ENCODE measurements at places on chromosomes 3 and 15.

DNA sequence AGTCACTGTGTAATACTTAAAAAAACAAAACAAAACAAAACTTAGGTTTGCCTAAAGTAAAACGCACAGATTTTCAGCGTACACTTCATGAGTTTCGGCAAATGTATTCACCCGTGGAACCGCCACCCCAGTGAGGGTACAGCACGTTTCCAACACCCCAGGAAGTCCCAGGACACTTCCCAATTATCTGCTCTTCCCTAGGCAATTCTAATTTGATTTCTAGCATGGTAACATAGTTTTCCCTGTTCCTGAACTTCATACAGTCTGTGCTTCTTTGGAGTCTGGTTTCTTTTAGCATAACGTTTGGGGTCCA, 497 bp upstream of the CLASP2 start:
- no peak for DNase-seq

DNA sequence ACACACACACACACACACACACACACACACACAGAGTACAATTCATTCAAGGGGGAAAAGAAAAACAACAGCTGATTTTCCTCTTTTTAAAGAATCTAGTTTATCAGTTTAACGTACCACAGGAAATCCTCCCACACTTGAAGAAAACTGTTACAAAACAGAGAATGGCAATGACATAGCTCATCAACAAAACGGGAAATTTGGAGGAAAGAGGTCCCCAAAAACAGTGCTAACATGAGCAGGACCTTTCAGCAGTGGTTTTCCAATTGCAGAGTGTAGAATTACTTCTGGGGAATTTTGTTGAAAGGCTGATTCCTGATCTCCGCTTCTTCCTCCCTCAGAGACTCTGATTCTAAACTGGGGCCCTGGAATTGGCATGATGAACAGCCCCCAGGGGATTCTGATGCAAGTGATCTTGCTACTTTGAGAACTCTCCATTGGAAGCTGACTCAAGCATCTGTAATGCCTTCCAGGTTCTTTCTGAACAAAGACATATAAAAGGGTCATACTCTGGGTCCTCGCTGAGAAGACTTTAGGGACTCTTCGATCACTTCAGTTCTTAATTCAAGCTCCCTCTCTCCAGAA, 442.6 kb upstream of the PROK2 start:
- no peak for DNase-seq

- DNase-seq = no peak
Measured at GRCh38 chr15:60887139-60887538, 342.0 kb downstream of the RORA start.

- DNase-seq = no peak
Measured at GRCh38 chr3:164351131-164351530, 727.2 kb downstream of the SI start.

DNA sequence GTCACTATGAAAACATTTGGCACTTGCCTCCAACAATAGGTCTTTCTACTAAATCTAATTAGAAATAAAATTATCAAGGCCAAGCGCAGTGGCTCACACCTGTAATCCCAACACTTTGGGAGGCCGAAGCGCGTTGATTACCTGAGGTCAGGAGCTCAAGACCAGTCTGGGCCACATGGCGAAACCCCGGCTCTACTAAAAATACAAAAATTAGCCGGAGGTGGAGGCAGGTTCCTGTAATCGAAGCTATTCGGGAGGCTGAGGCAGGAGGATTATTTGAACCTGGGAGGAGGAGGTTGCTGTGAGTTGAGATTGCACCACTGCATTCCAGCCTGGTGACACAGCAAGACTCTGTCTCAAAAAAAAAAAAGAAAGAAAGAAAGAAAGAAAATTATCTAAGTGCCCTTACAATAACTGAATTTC, 1.6 kb upstream of the PLD1 start:
- no peak for DNase-seq

- no peak for DNase-seq
Measured at GRCh38 chr15:95816591-95816990, 513.9 kb upstream of the NR2F2 start.

DNA sequence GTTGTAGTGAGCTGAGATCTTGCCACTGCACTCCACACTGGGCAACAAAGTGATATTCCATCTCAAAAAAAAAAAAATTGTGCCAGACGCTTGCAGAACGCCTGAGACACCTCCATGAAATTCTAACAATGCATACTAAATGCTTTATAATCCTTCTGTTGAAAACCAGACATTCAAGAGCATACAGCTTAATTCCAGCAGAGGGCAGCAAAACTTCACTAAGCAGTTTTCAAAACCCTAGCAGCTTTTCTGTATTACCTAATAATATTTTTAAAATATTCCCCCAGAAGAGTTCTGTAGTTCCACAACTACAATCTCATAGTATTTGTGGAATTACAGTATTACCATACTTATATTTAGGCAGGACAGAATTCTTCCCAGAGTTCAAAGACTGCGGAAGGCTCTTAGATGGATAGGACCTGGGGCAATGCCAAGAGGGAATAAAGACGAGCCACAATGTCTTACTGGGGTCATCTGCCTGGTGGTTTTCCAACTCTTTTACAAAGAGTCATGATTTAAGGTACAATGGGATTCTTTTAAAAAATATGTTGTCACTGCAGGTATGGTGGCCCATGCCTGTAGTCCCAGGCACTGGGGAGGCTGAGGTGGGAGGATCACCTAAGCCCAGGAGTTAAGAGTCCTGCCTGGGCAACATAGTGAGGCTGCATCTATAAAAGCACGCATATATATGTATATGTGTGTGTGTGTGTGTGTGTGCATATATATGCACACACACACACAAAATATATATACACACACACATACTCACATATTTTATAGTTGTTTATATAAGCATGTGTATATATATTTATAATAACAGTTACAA, 19.6 kb upstream of the TASOR start:
- DNase-seq = no peak

DNA sequence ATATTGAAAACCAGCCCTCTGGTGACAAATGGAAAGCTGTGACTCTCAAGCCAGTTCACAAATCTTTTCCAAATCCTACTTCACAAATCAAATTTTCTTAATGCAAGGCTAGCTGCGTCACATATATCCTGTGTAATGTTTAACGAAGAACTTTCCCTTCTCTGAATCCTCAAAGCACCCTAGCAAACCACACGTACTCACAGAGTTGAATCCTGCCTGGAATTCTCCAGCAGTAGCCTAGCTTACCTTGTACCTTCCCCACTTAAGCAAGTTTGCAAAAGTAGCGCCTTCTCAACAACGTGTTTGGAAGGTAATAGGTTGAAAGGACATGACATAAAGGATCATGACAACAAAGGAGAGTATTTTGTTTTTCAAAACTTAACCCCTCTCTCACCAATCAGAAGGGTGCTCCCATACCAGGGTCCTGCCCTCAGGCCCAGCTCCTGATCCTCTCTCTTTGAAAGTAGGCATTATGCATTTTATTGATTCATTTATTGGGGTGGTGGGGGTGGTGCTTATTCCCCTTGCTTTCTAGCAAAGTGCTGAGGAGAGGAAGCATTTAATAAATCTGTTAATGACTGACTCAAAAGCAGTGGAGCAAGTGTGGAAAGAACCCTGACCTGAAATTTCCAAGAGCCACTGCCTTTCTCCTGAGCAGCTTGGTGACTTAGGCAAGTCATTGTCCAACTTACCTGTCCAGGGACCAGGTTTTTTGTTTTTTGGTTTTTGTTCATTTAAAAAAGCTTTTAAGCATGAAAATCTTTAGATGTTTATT, 531.6 kb downstream of the MECOM start:
- DNase-seq = no peak

GRCh38 chr3:42746455-42747450, 26.3 kb downstream of the CCDC13 start:
- no peak for DNase-seq

- DNase-seq = no peak
Measured at GRCh38 chr3:48247401-48247811, 6.5 kb downstream of the ZNF589 start.

GRCh38 chr3:67529915-67530314, 124.5 kb downstream of the SUCLG2 start:
- DNase-seq = no peak

All from activated naive CD4-positive, alpha-beta T cell (primary cell).